ENCODE measurements at places on chromosomes 12 and 14.

DNA sequence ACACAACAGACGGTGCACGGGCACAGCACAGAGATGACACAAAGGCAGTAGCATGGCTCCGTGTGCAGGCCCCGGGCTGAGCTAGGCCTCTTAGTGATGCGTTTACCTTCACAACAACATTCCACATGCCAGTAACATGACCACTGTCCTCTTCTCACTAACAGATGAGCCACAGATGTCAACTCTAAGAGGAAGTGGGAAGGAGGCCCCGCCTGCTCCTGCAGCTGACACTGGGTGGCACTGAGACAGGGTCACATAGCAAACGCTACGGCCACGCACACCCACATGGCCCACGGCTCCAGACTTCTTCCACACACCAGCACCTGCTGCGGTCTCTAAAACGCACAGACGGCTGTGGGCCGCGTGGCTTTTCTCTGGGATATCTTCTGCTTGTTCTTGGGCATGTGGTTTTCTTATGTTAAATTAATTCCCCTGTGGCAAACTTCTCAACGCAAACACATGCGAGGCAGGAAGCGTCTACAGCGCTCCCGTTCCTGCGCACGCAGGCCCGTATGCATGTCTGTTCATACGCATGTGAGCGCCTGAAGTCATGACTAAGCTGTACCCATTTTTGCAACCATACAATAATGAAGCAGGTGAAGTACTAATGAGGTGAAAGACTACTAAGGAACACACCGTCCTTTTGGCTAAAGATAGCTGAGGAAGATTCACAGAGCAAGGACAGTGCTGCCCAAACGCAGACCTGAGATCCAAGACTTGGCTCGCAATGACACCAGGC, 26.8 kb downstream of the AMN start:
- peak; percentile 59 for DNase-seq

GRCh38 chr14:80784820-80785219, 156.7 kb downstream of the CEP128 start:
- DNase-seq: no peak

GRCh38 chr12:93297032-93297431, 80.7 kb upstream of the NUDT4 start:
- no peak for DNase-seq

- DNase-seq: no peak
These were observed 67.6 kb downstream of the DENND5B start for GRCh38 chr12:31523306-31523705.

GRCh38 chr12:91274916-91275315, 92.3 kb upstream of the DCN start:
- no peak for DNase-seq
